Activated naive CD8-positive, alpha-beta T cell treated with anti-CD3 and anti-CD28 coated beads, Interleukin-2, amount 50 U/mL, for 16 hours (primary cell): ENCODE measurements at places on chromosomes 11 and 22.

GRCh38 chr22:24583221-24584165 is 9.4 kb downstream of the LRRC75B start:
- no peak for DNase-seq

- no peak for DNase-seq
These were observed 1.9 kb downstream of the PATZ1 start for GRCh38 chr22:31344256-31344577.

- no peak for DNase-seq
These were observed 742.1 kb upstream of the TENM4 start for GRCh38 chr11:80182901-80183300.

GRCh38 chr11:125165111-125165842 is 726 bp downstream of the PKNOX2 start:
- no peak for DNase-seq

- DNase-seq: no peak
These were observed 122.1 kb downstream of the BCR start for GRCh38 chr22:23302171-23303002.

DNA sequence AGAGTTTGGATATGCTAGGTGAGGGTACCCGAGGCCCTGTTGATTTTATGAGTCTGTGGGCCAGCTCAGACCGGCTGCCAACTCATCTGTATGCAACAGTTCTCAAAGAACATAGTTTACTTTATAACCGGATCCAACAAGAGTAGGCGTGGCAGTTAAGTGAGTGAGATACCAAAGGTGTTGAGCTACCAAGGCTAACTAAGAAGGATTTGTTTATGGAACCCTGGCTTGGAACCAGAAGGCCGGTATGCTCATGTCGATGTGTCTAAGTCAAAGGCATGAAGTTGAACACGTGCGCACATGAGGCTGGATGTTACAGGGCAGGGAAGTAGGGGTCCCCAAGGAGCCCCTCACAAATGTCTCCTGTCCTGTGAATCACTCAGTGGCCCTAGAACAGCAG is at the start of gene KCNJ1:
TSS of gene KCNJ1 (minus strand) at position 20 of the 400 bp plus-strand sequence. CDS start 27,053 bp downstream, outside the sequence.
- no peak for DNase-seq

DNA sequence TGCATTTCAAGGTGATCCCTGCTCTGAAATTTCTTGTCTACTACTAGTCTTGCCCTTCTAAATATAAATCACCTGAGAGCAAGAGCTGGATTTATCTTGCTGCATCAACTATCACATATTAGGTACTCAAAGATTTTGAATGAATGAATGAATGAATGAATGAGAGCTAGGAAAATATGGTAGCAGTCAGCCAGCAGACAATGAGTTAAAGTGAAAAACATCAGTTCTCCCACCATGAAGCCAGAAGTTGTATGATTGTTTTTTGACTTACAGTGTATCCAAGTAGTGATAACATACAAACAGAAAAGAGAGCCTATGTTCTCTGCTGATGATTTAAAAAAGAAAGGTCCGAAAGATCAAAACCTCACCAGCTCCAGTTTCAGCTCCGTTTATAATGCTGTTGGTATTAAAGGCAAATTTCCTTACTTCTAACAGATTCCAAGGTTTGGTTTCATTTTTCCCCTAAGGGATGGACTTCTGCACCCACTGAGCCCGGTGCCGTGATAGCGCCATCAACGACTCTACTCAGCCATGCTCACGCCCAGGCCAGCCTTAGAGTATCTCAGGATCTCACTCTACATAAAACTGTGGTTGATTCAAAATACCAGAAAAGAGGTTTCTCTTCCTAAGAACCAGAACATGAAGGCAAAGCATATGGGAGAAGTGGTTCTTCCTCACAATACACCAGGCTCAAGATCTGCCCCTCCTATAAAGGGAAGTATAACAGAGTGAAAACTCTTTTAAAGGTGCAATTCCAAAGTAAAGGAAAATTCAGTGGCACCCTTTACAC is 92.0 kb downstream of the SGSM3 start:
- no peak for DNase-seq

DNA sequence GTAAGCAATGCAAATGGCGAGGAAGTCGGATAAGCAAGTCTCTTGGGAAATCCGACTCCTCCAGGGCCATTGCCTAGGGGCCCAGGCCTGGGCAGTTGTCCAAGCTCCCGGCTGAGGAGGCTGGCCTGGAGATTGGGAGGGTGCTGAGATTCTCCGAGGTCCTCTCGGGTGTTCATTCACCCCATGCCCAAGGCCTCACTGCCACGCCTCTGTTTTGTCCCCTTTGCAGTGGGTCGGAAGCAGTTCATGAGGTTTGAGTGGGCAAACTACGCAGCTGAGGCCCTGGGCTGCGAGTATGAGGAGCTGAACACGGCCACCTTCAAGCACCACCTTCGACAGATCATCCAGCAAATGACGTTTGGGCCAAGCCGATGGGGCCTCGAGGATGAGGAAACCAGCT is 81.3 kb downstream of the MYO18B start:
- no peak for DNase-seq

DNA sequence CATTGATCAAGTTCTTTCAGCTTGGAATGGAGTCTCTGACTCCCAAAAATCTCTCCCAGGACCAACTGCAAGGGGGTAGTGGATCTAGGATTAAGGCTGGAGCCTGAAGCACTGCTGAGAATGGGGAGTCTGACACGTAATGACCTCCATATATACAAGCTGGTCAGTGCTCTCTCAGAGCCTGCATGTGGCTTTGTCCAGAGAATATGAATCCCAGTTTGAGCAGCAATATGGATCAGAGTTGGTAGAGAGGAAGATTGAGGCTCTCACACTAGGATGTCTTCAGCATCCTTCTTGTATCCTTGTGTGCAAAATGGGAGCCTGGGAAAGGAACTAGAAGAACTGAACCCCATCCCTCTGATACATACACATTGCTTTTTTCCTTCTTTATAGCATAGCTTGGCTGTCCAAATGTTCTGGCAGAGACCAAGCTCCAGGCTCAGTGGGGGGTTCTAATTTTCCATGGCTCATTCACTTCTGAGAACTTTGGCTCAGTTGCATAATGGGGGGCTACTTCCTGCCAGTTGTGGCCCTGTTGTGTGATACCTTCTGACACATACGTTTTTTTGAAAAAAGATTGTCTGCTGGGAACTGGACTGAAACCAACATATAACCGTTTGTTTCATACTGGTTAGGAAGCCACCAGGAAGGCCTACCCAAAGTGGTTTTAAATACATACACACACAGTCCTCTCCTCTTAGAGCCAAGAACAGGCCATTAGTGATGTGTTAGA is 138.2 kb downstream of the ETS1 start:
- no peak for DNase-seq

DNA sequence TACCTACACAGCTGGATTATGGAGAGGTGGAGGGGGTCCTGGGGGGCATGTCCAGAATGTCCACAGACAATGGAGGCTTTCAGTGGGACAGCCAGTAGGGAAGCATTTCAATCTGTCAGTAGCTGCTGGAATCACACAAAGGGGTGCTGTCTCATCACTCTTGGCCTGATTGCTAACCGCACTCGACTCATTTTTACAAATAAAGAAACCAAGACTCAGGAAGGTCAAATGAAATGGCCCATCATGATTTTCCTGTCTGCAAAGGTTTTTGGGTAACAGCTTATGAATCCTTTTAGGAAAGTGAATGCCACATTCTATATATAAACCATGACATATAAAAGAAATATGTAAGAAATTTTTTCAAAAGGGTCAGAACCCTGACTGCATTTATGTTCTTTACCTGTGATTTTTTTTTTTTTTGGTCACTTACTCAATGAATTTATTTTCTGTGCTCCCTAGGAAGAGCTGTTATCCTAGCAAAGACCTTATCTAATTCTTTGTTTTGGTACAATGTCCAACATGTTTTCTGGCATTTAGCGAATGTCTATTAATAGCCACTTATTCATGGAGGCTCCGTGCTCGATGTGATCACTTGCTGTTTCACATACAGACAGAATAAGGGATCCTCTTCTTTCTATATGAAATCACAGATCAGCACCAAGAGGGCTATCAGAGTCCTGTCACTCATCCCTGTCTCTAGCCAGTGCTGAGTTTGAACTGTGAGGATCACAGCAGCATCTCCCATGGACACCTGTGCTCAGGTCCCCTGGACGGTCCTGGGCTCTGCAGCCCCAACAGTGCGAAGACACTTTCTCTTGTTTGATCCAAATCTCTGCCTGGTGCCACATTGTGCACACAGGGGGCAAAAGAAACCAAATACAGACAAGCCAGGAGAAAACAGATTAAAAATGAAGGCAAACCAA is 979.7 kb downstream of the NTM start:
- DNase-seq: no peak
